Right renal pelvis (tissue), 4 donors: ENCODE measurements at places on chromosomes 3 and 15. TPM values are rescaled to one million over a fixed set of nuclear protein-coding genes. Genes with fewer than 3 reads are reported as not detected.

DNA sequence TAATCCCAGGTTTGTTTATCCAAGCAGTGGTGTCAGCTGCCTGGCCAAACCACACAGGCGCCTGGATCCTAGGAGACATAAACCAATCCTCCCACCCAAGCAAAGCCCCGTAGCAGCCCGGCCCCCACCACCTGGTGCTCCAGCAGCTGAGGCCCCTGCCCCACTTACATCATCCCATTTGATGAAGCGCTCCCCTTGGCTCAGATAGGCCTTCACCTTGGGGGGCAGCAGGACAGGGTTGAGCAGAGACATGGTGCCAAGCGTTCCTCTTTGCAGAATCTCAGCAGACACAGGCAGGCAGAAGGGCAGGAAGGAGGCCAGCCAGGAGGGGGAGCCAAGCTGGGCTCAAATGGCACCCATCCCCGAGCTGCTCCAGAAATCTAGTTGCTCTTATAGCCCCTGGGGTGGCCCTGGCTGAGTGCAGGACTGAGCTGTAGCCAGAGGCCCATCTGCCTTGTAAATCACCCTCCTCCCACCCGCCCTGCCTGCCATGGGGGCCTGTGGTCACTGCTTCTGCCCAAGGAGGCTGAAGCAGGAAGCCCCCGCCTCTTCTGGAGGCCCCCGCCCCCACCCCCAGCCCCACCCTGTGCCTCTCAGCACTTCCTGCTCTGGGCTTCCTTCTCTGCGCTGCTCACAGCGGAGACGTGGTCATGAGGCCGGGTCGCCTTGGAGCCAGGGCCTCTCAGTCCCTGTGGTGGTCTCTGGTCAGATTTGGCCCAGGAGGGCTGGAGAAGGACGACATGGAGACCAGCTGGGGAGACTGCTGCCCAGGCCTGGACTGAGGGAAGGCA lies at the start of gene PLCB2:
TSS of gene PLCB2 (minus strand) at position 515 of the 791 bp plus-strand sequence. CDS start at position 252, 263 bp downstream.
- no peak for DNase-seq

DNA sequence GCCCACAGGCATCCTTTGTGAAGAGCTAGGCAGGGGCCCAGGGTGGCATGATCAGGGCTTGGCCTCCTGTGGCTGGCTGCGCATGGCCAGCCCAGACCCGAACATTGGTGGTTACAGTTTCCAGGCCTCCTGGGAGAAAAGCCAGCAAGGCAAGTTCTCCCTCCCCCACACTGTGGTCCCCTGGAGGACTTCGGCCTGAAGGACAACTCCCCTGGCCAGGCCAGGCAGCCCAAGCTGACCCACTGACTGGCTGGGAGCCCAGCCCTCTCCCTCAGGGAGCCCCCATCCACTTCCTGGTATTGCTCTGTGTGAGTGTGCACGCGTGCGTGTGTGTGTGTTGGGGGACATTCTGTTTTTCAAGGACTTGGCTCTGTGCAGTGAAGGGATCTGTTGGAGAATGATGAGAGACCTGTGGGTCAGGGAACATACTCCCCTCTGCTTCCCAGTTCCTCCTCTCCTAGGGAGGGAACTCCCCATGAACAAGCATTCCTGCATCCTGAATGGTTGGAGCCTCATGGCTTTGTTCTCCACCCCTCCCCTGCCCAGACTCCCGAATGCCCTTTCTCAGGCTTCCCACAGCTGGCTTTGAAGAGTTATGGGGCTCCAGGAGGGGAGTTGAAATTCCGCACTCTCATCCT lies 29.5 kb downstream of the CORO2B start:
- no peak for DNase-seq

GRCh38 chr15:42498212-42499068 lies 3.0 kb downstream of the SNAP23 start:
- DNase-seq: no peak

DNA sequence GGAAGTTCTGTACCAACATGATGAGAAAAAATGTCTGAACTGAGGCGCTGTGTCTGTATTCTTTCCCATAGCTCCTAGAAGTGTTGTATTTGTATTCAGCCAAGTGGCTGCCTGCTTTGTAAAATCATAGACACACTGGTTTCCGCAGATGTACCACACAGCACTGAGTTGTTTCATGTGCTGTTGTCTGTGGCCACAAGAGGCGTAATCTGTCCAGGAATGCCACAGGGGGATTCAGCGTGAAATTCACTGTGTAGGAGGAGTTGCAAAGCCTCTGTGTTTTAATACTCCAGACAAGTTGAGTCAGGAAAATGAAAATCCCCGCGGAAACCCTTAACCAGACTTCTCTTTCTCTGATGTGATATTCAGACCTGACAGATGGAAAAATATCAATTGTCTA lies 462.2 kb downstream of the NSUN3 start:
- no peak for DNase-seq

GRCh38 chr3:122183893-122184590 lies 574 bp downstream of the CASR start:
- no peak for DNase-seq

GRCh38 chr3:184525337-184526087 lies 36.1 kb upstream of the EPHB3 start:
- no peak for DNase-seq

GRCh38 chr3:61929617-61930016 lies 368.2 kb downstream of the PTPRG start:
- no peak for DNase-seq

- DNase-seq: no peak
Observed at GRCh38 chr3:73473181-73473897, 151.4 kb downstream of the PDZRN3 start.

GRCh38 chr15:49406352-49407118 lies 16.5 kb upstream of the FGF7 start:
- DNase-seq: no peak

GRCh38 chr3:33096093-33096868 lies 665 bp downstream of the GLB1 start:
- no peak for DNase-seq

GRCh38 chr3:34070831-34071585 lies 272.6 kb downstream of the PDCD6IP start:
- no peak for DNase-seq

- DNase-seq: no peak
Observed at GRCh38 chr15:61080221-61081026, 148.7 kb downstream of the RORA start.

GRCh38 chr3:49842843-49843517 lies 13.4 kb downstream of the TRAIP start:
- DNase-seq: no peak

GRCh38 chr3:142941373-142942123 lies 21.9 kb downstream of the PAQR9 start:
- DNase-seq: no peak

DNA sequence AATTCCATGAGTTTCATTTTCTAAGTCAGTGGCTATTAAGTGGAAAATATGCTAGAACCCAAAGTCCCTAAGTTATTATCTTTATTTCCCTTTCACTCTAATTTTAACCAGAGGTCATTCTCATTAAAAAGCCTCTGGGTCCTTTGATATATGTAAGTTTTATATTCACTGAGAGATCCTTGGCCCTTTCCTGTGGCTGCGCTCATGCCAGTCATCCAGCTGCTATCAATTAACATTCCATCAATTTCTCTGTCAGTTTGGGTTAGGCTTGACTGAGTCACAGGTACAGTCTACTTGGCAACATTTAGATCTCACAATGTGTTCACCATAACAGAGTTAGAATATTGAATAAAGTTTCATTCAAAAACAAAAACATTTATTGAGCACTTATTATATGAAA lies 58.0 kb upstream of the FBN1 start:
- DNase-seq: no peak

DNA sequence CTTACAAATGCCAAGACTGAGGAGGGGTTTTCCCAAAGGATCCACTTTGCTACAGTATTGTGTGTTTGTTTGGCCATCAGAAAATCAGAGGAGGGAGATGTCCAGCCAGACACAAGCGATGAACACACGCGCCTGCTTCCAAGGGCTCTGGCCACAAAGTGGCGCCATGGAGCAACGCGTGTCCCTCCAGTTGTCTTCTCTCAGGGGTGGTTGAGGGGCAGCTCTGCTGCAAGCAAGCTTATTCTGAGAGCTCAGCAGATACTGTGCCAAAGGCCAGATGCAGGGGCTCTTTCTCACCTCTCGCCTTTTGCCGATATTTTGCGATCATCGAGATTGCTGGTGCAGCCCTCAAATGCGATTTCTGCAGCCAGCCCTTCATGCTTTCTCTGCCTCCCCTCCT lies 88.9 kb upstream of the OSBPL11 start:
- no peak for DNase-seq

DNA sequence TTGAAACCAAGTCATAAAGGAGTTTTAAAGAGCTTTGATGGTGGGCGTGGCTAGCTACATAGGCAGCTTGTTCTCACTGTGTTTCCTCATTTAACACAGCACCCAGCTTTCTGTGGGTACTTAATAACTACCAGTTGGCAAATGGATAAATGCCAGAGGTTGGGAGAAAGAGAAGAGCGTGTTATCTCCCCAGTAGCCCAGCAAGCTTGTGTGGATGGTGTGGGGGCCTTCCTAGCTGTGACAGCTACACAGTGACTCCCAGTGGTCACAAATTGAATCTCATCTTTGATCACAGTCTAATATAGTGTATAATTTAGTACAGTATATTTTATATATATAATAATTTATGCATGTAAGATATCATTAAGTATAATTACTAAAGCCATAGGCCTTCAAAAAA lies 984.1 kb downstream of the EPHA3 start:
- peak; percentile 11 for DNase-seq

DNA sequence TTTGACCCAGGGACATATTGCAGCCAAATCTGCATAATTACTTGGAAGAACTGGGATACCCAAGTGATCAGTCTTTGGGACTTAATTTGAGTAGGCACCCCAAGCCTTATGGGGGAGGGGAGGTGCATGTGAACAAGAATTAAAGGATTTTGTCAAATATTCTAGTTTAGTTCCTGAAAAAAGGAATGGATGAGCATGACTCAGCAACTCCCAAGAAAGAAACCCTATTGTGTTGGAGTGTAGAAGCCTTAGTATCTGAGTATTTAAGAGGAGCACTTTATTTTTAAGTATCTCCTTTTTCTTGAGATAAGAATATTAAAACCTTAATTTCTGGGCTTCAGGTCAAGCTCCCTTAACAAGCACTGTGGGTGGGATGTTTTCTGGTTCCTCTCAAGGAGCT lies 222.4 kb downstream of the CD47 start:
- DNase-seq: no peak

The ADAMTS9 gene
- 139 TPM for polyA plus RNA-seq

The LDHAL6B gene
- polyA plus RNA-seq: 0.31 TPM

The DAZL gene
- 0.07 TPM for polyA plus RNA-seq

The ZNF592 gene
- polyA plus RNA-seq: 32.3 TPM

The IQCF5 gene
- polyA plus RNA-seq: not detected

The IL20RB gene
- 0.46 TPM for polyA plus RNA-seq

The SLC9C1 gene
- polyA plus RNA-seq: 0.64 TPM
